Activated CD4-positive, alpha-beta T cell treated with anti-CD3 and anti-CD28 coated beads, Interleukin-2, amount 50 U/mL, for 48 hours (primary cell): ENCODE measurements at places on chromosomes 12 and 14.

GRCh38 chr12:27180906-27181505, 63.1 kb upstream of the STK38L start:
- no peak for DNase-seq

GRCh38 chr14:49892301-49892635, 614 bp upstream of the ARF6 start:
- peak; percentile 47 for DNase-seq

DNA sequence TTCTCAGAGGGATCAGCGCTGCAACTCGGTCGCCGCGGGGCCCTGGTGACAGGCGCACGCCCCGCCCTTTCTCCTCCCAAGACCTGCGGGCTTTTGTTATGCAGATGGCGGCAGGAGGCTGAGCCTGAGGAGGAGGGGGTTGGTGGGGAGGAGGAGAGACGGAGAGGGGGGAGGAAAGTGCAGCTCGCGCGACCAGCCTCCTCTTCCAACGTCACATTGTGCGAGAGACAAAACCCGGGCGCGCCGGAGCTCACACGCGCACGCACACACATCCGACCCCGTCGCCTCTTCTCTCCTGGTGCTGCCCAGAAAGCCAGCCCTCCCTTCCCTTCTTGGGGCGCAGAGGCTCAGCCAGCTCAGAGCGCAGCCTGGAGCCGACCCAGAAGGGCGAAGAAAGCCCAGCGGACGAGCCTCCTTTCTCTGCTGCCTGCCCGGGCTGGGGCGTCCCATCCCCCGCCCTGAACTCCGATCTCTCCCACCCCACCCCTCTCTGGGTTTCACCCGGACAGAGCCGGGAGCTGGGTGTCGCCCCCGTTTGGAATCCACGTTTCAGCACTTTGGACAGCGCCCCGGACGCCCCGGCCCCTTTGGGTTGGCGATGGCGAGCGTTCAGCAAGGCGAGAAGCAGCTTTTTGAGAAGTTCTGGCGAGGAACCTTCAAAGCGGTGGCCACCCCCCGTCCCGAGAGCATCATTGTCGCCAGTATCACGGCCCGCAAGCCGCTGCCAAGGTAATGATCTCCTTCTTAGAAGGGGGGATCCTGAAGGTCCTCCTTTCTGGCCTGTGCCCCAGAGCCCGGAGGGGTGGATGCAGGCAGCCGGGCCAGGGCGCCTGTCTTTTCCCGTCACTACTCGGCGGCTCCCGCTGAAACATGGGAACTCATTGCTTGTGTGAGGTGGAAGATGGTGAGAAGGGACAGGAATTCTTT, at the start of gene SRRM4:
Gene SRRM4, plus strand, starts transcription at position 257 of the 927 bp plus-strand sequence. Its CDS starts 342 bp downstream, at position 599.
- DNase-seq: no peak

DNA sequence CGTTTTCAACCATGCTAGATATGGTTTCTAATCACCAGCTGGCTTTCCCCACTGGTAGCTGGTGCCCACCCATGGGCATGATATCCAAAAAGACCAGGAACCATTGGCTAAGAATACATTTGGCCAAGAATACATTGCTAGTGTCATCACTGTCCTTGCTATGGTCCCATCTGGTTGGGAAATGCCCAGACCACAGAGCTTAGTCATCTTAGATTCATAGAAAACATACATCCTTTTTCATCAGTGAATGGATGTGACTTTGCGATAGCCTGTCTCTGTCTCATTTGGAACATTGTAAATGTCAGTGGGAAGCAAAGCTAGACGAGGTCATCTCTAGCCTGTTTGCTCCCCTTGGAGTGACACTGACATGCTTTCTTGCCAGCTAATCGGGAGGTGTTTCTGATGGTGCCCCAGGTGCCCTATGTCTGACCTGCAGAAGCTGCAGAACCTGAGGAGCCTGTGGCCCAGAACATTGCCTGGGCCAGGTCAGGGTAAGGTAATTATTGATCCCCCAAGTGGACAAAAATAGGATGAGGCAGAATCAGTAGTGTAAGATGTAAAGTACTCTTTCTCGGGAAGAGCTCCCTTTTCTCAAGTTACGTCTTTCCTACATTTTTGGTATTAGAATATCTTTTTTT, 194.8 kb downstream of the SLC41A2 start:
- DNase-seq: peak; percentile 17

GRCh38 chr14:74347795-74348100, 523 bp upstream of the VRTN start:
- DNase-seq: no peak

DNA sequence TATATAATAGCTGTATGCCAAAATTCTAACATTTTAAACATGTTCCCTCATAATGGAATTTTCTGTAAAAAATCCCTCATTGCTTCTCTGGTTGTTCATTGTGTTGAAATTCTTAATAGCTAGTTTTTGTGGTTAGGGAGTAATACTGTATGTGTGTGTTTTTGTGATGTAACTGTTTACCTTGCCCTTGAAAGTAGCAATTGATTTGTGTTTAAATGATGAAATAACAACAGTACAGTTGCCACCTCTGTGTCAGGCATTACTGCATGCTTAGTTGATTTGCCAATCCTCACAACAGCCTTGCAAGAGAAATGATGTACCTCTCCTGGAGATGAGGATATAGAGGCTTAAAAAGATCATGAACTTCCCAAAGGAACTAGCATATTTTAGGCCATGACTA, 94.9 kb downstream of the DAAM1 start:
- DNase-seq: no peak

GRCh38 chr12:70443062-70443673, 77.1 kb downstream of the KCNMB4 start:
- DNase-seq: no peak

DNA sequence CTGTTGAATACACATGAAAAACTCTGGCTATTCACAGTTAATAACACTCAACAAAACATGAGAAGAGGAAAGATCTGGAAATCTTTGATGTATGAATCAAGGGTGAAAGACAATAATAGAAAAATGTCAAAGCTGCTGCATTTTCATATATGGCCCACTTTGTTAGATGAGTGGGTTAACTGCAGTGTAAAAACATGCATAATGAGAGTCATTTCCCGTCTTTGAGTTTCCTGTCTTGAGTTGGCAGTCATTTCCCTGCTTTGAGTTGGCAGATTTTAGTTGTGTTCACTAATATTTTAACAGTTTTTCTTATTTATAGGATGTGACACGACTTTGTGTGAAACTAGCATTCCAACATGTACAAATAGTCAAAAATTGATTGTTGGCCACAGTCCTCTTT, 87.9 kb upstream of the PTPRQ start:
- DNase-seq: no peak

- peak; percentile 23 for DNase-seq
These were observed 513 bp downstream of the CCNK start for GRCh38 chr14:99481745-99482099.

DNA sequence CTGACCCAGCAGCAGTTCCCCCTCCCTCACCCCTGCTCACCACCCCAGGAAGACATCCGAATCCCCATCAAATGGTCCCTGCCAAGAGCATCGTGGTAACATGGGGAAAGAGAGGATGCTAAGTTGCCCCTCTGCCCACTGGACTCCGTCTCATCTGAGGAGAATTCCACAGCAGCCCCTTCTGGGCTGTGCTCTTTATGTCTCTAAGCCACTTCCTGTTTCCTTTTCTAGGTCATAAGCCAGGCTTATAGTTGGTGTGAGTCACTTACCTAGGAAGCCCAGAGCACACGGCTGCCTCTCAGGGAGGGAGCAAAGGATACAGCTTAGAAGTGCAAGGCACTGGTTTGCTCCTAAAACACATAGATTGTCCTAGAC, 76.0 kb downstream of the VCPKMT start:
- DNase-seq: peak; percentile 45

DNA sequence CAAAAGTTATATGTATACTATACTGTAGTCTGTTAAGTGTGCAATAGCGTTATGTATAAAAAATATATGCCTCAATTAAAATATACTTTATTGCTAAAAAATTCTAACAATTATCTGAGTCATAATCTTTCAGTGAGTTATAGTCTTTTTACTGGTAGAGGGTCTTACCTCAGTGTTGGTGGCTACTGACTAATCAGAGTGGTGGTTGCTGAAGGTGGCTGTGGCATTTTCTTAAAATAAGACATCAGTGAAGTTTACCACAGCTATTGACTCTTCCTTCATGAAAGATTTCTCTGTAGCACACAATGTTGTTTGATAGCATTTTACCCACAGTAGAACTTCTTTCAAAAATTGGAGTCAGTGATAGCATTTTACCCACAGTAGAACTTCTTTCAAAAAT, 23.4 kb downstream of the POLR3B start:
- no peak for DNase-seq

- no peak for DNase-seq
These were observed 65.5 kb downstream of the NOC4L start for GRCh38 chr12:132209619-132210222.

DNA sequence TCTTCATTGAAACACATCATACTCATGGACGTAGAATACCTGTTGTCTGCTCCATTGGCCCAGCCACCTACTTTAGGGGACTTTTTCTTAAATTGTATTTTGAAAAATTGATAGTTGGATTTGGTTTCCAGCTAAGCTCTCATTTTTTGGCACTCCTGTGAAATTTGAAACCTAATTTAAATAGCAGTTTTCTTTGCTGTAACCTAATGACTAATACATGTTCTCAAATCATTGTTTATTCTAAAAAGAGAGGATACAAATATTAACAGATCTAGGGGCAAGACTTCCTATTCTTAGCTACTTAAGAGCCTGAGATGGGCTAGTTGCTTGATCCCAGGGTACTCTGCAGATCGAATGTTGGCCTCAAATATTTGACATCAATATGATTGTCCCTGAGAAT, 78.9 kb downstream of the PLEKHA5 start:
- DNase-seq: no peak

GRCh38 chr12:92987846-92988621, 58.9 kb upstream of the EEA1 start:
- DNase-seq: peak; percentile 66

DNA sequence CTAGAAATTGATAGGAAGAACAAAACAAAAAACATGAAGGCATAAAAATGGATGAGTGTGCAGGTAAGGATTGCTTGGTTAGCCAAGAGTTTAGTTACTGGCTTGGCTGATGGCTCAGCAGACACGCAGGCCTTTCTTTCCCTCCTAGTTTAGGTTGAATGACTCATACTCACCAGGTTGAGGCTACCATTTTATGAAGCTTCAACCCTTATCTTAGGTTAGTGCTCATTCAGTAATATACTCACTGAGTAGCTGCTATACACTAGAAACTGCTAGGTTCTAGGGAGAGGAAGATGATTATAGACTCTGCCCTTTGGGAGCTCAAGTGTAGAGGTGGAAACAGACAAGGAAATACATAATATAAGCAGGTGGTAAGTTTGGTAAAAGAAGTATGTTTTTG, 6.0 kb downstream of the P3H3 start:
- DNase-seq: no peak

DNA sequence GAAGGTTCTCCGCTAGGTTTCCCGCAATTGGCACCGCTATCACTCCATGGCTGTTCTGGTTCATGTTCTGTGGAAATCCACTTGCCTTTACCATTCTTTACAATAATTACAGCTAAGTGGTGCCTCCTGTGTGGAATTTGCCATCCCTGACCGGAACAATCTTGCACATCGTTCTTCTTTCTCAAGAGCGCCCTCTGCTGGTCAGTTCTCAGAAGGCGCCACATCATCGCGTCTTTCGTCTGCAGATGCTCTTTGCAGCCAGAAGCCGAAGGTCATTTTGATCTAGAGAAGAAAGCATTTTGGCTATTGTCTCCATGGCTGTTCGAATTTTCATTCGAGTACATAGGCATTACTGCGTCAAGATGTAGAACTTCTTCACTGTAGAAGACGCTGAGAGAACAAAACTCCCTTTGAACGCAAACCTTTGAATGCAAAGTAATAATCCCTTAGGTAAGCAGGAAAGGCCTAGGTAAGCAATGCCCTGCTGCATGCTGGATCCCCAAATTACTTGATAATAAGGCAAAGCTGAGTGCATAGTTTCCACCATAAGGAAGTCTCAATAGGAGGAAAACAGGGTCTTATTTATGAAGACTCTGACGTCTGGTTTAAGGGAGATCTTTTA, 10.1 kb upstream of the RTRAF start:
- peak; percentile 87 for DNase-seq

- no peak for DNase-seq
These were observed 5.4 kb upstream of the AMN start for GRCh38 chr14:102917056-102917385.

- DNase-seq: no peak
These were observed 191.1 kb downstream of the GRIN2B start for GRCh38 chr12:13790317-13790716.

- DNase-seq: no peak
These were observed 179.7 kb downstream of the RGS6 start for GRCh38 chr14:72111911-72112310.

GRCh38 chr12:80195074-80195726, 95.9 kb downstream of the OTOGL start:
- no peak for DNase-seq

- DNase-seq: no peak
These were observed 25.5 kb downstream of the SLC25A3 start for GRCh38 chr12:98618952-98619351.

- no peak for DNase-seq
These were observed 10.0 kb downstream of the TMEM120B start for GRCh38 chr12:121722511-121722910.

DNA sequence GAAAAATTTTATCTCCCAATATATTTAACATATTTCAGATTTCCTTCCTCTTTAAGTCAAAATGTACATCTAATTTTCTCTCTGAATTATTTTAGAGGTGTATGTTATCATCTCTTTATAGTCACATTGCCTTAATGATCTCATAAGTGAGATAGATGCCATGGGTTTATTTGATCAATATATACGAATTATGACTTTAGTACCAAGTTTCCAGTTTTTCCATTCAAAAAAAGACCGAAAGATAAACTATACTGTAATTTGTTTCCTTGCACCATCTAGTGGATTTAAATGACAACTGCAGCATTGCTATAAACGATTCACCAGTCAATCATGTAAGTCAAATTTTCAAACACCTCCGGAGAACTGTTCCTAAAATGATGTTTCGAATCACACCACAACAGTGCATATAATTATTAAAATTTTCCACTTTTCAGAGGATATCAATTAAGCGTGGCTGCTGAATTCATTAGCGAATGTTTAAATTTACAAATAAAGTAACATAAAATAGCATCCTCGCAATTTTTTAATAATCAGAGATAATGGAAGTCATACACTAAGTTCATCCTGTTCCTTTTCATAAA, 419 bp upstream of the ATXN7L3B start:
- DNase-seq: no peak

- no peak for DNase-seq
These were observed 100.3 kb downstream of the LIN7A start for GRCh38 chr12:80837342-80837978.
